ENCODE measurements at places on chromosomes 6 and 20.
A peak's percentile ranks its signal among the peaks of the same experiment; 100 is the strongest.

GRCh38 chr6:14464055-14464454 is 346.5 kb downstream of the CD83 start:
- no peak for DNase-seq

DNA sequence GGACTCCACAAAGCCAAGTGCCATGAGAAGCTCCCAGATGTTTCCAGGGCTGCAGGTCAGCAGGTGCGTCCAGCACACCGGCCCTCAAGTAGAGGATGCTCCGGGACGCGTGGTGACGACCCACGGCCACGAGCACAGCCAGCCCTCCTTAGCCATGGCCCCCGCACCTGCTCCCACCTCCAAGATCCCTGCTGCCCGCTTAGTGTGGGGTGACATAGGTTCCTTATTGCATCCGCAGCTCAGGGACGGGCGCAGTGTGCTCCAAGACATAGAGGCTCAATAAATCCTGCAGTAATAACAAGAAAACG is 138.1 kb upstream of the RPS6KA2 start:
- no peak for DNase-seq

- DNase-seq = no peak
Measured at GRCh38 chr6:4381381-4381780, 246.0 kb upstream of the ECI2 start.

GRCh38 chr20:60101891-60102281 is 143.7 kb downstream of the CDH26 start:
- DNase-seq = no peak

DNA sequence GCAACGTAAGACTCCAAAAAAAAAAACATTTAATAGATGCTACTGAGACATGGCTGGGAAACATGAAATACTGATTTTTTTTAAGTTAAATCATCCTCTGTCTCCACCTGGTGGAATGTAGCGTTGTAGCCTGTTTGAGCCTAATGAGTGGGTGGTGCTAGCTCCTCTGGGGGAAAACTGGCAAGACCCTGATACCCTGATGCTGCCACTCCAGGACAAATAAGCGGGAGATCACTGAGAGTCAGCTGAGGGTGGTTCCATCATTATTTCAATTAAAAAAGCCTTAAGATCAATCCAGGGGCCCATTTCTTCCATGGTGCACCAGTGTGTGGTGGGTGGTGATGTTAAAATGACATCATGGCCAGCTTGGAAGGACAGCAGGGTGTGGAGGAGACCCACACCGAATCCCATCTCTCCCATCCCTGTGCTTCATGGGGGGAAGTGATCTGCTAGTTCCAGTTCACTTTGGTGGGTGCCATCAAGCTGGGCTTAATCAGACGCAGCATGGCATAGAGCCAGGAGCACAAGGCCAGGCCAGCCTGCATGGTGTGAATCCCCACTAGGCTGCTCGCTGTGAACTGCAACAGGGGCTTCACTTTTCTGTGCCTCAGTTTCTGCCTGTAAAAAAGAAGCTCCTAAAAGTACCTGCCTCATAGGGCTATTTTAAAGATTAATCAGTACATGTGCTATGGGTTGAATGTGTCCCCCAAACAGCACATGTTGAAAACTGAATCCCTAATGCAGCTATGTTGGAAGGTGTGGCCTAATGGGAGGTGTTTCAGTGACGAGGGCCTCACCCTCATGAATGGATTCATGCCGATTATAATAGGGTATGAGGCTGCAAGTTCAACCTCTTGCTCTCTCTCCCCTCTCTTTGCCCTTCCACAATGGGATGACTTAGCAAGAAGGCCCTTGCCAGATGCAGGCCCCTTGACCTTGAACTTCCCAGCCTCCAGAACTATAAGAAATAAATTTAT is 13.0 kb upstream of the MRPS10 start:
- DNase-seq = peak; percentile 21

DNA sequence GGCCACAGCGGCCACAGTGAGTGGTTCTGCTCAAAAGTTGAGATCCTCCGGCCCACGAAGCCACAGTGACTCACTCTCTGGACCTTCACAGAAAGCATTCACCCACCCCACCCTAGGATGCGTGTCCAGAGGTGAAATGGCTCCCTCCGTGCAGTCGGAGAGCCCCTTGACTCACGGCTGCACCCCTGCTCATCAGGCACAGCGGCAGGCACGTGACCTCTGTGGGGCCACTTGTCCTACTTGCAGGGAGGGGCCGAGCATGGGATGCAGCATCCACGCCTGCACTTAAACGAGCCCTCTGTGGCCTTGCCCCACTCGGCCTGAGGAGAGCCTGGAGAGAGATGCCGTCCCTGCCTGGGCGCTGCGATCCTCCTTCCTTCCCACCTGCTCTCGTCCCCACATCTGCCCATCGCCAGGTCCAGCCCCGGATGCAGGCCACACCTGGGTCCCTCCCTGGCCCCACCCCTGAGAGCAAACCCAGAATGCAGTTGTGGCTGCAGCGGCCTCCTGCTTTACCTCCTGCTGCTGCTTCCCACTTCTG is 28.7 kb downstream of the NTSR1 start:
- DNase-seq = no peak

DNA sequence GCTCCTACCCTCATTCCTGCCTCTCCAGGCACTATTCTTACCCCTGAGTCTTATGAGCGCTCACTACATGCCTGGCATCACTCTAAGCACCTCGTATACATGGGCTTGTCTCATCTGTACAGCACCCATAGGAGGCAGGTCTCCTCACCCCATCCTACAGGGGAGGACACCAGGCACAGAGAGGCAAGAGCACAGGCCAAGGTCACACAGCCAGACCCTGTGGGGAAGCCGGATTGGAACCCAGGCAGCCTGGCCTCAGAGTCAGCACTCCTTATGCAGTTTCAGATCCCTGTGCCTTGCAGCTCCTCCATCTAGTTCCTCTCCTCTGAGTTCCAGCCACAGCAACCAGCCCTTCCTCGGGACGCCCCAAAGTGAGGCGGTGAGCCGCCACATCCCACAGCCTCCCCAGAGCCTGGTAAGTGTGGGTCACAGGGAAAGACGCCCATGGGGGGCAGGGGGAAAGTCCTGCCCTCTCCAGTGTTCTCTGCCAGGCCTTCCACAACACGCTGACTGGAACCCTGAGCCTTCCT is 103.3 kb downstream of the NFATC2 start:
- DNase-seq = no peak

- DNase-seq = no peak
Measured at GRCh38 chr6:134680021-134680420, 269.9 kb downstream of the ALDH8A1 start.

- no peak for DNase-seq
Measured at GRCh38 chr20:38715646-38716045, 8.6 kb upstream of the SLC32A1 start.

Measured in DMS53 (cell line).